ENCODE measurements at places on chromosomes 16 and 17.

DNA sequence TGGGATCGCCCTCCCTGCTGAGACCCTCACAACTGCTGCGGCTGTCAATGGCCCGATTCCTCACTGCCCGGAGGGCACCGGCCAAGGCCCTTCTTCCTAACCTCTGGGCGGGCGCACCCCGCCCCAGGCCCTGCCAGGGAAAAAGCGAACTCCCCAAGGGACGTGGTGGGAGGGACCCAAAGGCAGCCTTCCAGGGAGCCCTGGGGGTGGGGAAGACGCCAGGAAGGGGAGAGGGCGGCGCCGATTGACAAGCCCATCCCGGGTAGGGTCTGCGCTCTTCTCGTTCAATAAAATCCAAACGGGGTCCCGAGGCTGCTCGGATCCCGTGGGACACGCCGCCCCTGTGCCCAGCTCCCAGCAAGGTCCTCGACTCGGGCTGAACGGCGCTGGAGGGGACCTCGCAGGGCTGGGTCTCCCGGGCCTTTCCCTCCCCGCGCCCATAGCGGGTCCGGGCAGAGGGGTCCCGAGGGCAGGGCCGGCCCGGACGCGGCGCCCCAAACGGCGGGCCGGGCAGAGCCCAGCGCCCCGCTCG is 416 bp downstream of the KIFC3 start:
- DNase-seq, result peak; percentile 61

GRCh38 chr16:927406-927805 is 43.4 kb downstream of the LMF1 start:
- no peak for DNase-seq

DNA sequence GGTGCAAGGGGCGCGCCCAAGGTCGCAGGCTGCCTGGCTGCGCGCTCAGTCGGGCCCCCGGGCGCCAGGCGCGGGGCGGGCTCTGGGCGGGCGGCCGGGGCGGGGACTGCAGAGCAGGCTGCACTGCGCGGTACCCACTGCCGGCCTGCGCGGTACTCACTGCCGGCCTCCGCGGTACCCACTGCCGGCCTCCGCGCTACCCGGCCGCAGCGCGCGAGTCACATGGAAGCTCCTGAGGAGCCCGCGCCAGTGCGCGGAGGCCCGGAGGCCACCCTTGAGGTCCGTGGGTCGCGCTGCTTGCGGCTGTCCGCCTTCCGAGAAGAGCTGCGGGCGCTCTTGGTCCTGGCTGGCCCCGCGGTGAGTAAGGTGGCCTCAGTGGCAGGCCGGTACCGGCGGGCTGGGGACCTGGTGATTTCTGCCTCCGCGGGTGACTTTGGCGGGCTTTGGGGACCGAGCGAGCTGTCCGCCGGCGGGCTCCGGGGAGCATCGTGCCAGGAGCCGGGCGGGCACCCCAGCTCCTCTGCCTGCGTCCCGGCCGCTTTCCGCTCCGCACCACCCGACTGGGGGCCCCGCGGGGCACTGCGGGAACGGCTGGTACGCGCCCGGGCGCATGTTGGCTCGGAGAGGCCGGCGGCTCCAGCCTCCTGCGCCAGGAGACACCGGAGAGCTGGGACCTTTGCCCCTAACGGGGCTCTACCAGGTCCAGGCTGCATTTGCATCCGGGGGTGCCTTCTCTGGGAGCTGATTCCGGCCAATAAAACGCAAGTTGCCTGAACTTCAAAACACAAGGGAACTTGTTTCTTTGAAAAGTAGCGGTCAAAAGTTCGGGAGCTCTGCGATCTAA is at the start of gene SLC47A1:
Gene SLC47A1, plus strand, starts transcription at position 137 of the 844 bp plus-strand sequence. Its CDS starts 86 bp downstream, at position 223.
- DNase-seq, result peak; percentile 20

DNA sequence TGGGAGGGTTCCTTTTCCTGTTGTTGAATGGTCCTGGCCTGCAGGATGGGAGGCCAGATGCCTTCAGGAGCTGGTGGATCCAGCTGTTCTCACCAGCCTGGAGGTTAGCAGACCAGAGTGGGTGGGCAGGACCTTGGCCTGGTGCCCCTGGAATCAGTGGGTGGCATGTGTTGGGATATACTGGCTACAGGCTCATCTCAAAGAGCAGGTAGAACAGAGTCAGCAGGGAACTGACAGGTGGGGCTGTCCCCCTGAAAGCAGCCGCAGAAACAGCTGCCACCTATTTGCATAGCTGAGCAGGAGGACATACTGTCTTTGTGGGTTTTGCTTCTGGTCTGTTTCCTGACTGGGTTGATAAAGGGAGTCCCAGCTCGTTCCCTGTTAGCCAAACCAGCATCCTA is 144.1 kb downstream of the RAB11FIP4 start:
- DNase-seq, result no peak

DNA sequence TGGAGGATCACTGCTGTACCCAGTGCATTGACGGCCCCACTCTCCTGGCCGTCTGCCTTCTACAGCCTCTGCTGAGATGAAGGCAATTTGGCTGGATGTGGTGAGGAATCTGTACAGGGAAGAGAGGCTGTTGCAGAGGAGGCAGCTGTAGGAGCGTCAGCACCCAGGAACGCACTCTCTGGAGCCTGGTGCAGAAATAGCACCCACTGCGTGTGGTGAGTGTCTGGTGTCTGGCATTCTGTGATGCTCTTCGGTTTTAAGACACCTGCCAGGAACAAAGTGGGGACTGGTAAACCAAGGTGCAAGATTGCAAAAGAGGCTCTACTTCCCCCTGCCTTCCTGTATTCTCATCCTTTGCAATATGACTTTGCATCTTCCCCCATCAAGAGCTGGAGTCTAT is 187.5 kb upstream of the SDK2 start:
- DNase-seq, result no peak

DNA sequence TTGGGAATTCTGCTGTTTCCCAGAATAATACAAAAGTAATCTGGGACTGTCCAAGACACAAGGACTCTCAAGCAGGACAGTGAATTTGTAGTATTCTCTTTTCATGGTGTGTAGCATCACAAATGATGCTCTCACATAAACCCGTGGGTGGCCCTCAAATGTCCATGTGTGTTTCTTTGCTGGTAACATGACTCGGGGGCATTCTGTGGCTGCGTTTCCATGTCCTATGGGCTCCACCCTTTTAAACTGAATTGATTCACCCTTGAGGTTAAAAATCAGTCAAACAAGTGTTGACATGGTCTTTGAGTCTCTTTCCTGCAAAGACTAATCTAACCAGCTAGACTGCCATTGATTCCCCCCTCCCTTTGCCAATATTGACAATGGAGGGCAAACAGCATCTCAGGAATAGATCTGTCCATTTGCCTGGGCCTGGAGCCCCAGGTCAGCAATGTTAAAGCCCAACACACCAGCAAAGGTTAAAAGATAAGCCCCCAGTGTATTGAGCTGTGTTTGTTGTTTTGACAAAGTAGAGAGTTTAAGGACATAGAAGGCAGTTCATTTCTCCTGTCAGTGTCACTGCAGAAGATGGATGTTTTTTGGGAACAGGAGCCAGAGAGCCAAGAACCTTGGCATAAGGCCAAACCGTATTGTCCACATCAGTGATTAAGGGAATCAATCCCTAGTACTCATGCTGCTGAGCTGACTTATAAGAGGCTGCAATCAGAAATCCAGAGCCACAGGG is 117.1 kb upstream of the COX10 start:
- no peak for DNase-seq

DNA sequence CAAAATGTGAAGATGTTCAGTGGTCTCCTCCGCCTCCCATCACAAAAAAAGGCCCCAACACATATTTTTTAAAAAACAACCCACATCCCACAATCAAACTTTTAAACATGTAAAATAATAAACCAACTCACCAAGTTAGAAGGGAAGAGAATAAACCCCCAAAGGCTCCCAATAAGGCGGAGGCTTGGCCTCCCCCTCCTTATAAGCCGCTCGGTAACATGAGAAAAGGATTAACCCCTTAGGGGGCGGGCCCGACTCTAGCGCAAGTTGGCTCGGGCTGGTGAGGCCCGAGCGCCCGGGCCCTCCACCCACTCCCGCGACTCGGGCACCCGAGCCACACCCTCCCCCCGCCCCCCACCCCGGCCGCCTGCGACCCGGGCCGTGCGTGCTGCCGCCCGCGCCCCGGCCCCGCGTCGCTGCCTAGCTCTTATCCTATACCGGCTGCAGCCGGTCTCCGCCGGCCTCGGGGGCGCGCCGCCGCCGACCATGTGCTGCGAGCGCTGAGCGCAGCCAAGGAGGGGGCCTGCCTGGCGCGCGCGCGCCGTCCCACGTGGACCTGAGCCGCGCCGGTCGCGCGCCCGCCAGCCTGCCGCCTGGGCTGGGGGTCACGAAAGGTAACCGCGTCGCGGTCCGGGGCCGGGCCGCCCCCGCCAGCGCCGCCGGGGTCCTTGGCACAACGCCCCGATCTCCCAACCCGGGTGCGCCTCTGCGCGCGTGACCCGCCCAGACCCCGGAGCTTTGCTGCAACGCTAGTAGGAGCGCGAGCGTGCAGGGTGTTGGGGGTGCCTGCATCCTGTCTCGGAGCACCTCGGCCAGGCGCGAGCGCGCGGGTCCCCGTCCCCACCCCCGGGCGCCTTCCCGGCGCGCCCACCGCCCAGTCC is at the start of the genes ARSG and SLC16A6:
Gene ARSG, plus strand, starts transcription at position 541 of the 881 bp plus-strand sequence. CDS start 15,999 bp downstream, outside the sequence.
Gene SLC16A6, minus strand, starts transcription at position 173 of the 881 bp plus-strand sequence. CDS start 12,807 bp downstream, outside the sequence.
- peak; percentile 83 for DNase-seq

DNA sequence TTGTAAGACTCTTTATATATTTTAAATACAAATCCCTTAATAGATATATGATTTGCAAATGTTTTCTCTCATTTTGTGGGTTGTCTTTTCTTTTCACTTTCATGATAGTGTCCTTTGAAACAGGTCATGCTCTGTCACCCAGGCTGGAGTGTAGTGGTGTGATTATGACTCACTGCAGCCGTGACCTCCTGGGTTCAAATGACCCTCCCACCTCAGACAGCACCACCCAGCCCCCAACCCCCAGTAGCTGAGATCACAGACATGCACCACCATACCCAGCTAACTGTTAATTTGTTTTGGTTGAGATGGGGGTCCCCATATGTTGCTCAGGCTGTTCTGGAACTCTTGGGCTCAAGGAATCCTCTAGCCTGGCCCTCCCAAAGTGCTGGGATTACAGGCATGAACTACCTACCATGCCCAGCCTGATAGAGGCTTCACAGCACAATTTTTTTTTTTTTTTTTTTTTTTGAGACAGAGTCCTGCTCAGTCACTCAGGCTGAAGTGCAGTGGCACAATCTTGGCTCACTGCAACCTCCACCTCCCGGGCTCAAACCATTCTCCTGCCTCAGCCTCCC is 18.5 kb upstream of the TMIGD1 start:
- DNase-seq, result no peak

DNA sequence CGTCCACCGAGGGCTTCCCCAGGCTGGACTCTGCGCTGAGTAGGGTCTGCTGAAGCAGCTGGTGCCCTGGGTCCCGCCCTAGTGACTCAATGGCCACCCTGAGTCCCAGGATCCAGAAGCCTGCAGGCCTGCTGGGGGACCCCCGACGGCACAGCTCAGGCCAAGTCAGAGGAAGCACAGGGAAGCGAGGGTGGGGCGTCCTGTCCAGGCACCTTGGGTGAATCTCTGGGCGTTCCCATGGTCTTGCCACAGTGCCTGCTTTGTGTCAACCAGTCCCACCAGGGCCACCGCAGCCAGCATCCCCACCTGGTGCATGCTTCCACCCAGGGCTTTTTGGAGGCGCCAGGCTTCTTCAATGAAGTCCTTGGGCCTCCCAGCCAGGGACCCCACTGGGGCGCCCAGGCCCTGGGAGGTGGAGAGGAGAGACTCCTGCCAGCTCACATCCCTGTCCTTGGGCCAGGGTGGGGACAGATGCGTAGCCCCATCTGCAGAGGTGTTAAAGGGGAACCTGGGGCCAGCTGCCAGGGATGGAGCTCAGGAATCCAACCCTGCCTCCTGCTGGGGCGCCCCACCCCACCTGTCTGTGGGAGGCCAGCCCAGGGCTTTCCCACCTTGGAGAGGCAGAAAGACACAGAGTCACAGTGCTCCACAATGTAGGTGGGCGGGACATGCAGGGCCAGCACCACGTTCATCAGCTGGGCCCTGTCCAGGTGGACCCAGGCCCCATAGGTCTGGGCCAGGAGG is 17.8 kb downstream of the TMEM235 start:
- no peak for DNase-seq

- DNase-seq, result peak; percentile 80
Measured at GRCh38 chr17:82238472-82239201, 9.8 kb downstream of the SLC16A3 start.

DNA sequence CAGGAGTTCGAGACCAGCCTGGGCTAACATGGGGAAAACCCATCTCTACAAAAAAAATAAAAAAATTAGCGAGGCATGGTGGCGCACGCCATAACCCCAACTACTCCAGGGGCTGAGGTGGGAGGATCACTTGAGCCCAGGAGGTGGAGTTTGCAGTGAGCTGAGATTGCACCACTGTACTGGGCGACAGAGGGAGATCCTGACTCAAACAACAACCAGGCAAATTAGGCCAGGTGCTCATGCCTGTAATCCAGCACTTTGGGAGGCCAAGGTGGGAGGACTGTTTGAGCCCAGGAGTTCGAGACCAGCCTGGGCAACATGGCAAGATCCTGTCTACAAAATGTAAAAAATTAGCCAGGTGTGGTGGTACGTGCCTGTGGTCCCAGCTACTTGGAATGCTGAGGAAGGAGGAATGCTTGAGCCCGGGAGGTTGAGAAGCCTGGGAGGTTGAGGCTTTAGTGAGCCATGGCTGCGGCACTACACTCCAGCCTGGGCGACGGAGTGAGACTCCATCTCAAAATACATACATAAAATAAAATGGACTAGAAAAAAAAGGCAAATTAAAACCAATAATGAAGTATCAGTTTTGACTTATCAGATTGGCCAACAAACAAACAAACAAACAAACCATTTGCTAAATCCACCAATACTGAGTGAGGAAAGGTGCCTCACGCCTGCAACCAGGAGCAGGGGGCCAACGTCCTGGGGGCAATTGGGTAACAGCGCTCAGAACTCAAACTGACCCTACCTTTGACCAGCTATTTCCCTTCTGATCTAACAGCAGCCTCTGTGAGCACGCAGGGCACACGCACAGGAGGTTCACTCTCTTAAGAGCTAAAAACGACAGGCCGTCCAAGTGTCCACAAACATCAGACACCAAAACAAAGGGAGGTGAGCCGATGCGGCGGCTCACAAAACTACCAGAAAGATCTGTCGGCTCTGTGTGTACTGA is 19.4 kb upstream of the FASN start:
- DNase-seq, result no peak

GRCh38 chr16:83994087-83994486 is 26.0 kb downstream of the NECAB2 start:
- no peak for DNase-seq

DNA sequence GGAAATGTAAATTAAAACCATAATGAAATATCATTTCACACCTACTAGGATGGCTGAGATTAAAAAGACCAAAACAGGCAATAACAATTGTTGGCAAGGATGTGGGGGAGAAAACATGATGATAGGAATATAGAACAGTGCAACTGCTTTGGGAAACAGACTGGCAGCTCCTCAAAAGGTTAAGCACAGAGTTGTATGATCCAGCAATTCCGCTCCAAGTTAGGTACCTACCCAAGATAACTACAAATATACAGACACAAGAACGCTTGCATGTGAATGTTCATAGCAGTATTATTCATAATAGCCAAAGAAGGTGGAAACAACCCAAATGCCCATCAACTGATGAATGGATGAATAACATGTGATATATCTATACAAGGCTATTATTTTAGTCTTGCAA is 35.0 kb upstream of the MAP3K14 start:
- DNase-seq, result no peak

GRCh38 chr17:56744721-56745120 is 89.0 kb downstream of the C17orf67 start:
- DNase-seq, result no peak

- no peak for DNase-seq
Measured at GRCh38 chr17:47076171-47076570, 97.1 kb upstream of the RPRML start.
